ENCODE measurements at places on chromosomes 13 and 19.

DNA sequence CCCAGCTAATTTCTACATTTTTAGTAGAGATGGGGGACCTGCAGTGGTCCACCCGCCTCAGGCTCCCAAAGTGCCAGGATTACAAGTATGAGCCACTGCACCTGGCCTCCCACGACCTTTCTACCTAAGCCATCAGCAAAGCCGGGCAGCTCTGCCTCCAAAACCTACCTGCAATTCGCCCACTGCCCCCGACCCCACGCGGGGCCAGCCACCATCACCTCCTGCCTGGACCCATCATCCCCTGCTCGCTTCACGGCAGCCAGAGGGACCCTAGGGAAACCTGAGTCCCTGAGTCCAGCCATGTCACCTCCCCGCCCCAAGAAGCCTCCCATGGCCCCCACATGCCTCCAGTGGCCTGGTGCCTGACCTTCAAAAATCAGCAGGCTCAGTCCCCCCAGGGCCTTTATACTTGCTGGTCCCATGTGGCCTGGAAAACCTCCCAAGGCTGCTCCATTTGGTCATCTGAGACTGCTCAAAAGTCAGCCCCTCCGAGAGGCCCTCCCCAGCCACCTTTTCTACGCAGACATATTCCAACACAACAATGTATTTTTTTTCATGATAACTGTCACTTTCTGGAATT lies 12.1 kb downstream of the ERCC2 start:
- DNase-seq, result no peak

DNA sequence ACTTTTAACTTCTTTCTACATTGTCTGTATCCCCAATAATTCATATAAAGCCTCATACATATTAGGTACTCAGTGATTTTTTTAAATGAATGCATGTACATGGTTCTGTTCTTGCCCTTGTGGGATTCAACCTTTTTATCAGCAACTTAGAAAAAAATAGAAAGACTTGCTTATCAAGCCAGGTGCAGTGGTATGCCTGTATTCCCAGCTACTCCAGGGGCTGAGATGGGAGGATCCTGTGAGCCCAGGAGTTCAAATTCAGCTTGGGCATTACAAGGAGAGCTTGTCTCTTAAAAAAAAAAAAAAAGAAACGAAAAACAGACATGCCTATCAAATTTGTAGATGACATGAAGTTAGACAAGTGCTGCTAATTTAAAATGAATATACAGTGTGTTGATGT lies 54.2 kb upstream of the MYCBP2 start:
- no peak for DNase-seq

DNA sequence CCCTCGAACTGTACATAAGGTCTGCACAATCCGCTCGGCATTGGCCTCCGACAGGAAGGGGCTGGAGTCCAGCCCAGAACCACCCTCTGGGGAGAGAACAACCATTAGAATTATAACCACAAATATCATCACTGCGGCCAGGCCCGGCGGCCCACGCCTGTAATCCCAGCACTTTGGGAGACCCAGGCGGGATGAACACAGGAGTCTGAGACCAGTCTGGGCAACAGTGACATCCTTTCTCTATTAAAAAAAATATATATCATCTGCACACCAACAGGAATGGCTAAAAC lies 11.4 kb downstream of the COQ8B start:
- no peak for DNase-seq

DNA sequence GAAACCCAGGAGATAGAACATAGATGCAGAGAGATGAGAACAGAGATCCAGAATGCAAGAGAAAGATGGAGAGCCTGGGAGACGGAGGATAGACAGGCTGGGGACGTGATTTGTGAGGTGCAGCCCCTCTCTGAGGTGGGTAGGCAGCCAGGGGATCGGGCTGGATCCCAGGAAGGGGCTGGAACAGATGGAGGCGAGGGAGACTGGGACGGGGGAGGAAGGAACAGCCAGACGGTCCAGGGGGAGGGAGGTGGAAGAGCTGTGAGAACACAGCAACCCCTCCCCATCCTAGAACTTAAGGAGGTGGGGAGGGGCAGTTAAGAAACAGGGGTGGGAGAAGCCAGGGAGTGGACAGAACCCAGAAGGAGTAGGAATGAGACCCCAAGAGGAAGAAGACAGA lies 3.1 kb downstream of the SLC17A7 start:
- DNase-seq, result no peak

DNA sequence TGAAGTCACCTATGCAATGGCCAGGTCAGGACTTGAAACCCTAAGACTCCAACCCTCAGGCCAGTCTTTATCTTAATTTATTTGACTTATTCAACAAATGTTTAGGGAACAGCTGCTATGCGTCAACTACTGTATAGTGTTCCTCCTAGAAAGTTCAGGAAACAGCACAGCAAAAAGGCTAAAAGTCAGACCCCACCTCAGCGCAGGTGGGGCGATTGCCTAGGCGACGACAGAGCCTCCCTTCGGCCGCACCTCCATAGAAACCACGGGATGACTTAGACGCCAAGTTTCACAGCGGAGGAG lies 502 bp downstream of the VRK3 start:
- no peak for DNase-seq

DNA sequence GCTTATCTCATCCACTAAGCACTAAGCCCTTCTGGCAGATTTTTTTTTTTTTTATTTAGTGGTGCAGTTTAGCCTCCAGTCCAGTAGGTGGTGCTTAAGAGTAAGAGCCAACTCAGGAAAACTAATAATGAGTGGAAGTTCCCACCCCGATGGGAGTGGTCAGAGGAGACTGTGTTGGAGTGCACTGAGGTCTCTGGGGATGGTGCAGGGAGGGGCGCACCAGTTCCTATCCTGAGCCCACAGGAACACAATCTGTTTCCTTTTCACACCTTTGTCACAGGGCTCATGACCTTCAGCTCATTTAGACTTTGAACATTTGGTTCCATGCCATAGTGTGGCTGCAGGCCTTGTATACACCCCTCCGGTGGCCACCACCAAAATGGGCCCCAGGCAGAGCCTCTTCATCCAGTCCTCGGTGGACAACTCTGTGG lies 367.4 kb downstream of the SPRY2 start:
- no peak for DNase-seq

GRCh38 chr13:112737294-112737693 lies 47.5 kb downstream of the ATP11A start:
- no peak for DNase-seq

GRCh38 chr13:66329988-66330451 lies 900.1 kb downstream of the PCDH9 start:
- no peak for DNase-seq

GRCh38 chr13:113647351-113648215 lies 10.4 kb downstream of the ATP4B start:
- no peak for DNase-seq

- no peak for DNase-seq
These were observed 1038.1 kb upstream of the PRR20A start for GRCh38 chr13:56102641-56103040.

- no peak for DNase-seq
These were observed 1.6 kb downstream of the URI1 start for GRCh38 chr19:29943615-29944014.

DNA sequence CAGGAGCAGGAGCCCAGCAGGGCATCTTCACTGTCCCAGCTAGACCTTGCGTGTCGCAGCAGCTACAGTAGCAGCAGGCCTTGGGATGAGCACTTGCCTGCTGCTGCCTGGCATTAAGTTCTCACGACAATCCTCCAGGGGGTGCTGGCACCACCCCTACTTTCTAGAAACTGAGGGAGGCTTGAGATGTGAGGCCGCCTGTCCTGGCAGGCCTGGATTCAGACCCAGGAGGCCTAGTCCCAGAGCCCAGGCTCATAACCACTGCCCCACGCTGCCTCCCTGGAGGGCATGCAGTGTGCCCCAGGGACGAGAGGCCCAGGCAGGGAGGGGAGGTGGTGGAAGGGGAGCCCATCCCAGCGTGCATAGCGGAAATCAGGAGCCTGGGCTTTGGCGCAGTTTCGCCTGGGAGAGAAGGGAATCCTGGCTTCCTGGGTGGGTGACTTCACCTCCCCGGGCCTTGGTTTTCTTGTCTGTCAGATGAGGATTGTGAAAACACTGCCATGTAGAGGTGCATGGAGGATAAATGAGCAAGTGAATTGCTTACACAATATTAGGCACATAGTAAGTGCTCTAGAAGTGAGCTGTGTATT lies 26.1 kb downstream of the PPP5C start:
- no peak for DNase-seq

DNA sequence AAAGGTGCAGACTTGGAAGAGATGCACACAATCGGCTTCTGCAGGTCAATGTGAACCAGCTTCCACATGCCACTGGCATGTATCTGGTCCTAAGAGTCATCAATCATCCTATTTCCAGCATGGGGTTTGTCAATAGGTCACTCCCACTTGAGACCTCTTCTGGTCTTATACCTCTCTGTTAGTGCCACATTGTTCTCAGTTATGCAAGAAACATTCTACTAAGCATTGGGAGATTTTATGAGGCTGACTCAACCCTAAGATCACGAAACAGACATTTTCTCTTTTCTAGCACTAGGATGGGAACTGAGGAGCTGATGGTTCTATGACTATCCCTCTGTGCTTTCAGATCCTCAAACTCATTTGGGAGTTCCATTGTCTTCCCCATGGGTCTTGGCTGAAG lies 581.5 kb upstream of the KLF12 start:
- DNase-seq, result no peak

DNA sequence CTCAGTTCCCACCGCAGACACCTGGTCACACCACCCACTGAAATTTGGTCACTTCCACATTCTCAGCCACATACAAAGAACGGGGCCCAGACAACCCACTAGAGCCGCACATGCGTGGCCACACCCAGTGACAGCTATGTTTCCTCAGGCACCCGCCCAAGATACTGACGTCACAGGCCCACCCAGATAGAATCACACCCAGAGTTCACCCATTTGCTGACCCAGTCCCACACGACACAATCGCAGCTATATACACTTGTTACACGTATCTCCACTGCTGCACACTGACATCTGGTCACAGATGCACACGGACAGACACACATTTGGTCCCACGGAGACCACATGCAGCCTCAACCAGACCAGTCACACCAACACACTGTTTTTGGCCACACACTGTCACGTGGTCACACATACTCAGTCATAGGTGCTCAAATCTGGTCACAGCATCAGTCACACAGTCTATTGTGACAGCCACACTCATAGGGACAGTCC lies 2.9 kb downstream of the NUMBL start:
- DNase-seq, result no peak

- no peak for DNase-seq
These were observed 1.1 kb downstream of the ZNF550 start for GRCh38 chr19:57558525-57558924.

DNA sequence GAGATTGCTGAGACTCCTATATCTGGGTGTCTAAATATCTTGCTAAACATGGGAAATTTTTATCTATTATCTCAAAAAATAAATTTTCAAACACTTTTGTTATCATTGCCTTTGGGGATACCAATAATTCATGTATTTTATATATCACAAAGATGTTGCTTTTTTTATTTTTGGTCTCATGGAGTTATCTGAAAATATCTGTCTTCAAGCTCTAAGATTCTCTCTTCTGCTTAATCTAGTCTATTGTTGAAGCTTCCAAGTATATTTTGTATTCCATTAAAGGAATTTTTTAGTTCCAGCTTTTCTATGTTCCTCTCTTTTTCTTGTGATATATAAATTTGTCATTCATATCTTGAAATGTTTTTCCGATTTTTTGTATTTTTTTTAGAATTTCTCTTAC lies 812.0 kb downstream of the DACH1 start:
- DNase-seq, result no peak

DNA sequence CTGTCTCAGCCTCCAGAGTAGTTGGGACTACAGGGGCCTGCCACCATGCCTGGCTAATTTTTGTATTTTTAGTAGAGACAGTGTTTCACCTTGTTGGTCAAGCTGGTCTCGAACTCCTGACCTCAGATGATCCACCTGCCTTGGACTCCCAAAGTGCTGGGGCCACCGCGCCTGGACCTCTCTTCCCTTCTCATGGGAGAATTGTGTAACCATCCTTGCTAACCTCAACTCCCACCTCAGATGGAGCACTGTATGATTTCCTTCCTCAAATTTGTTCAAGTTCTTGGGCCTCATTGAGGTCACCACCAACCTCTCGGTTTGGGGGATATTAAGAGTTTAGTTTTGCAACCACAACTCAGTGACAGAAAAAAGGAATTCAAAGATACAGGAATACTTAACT lies 10.7 kb downstream of the LILRA5 start:
- DNase-seq, result no peak

DNA sequence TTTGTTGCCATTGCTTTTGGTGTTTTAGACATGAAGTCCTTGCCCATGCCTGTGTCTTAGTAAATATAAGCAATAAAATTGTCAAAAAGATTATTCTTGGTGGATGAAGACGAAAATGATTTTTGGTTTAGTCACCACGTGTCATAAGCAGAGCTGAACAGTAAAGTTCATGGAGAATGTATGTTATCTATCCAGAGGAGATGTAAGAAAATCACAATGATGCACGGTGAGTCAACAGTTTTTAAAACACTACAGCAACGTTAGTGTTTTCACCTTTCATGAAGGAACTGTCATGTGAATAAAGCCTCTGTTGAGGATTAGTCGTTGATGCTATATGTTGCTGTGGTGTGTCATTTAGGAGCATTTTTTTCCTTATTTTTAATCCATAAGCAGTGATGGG lies 137.6 kb downstream of the GPC6 start:
- DNase-seq, result no peak

DNA sequence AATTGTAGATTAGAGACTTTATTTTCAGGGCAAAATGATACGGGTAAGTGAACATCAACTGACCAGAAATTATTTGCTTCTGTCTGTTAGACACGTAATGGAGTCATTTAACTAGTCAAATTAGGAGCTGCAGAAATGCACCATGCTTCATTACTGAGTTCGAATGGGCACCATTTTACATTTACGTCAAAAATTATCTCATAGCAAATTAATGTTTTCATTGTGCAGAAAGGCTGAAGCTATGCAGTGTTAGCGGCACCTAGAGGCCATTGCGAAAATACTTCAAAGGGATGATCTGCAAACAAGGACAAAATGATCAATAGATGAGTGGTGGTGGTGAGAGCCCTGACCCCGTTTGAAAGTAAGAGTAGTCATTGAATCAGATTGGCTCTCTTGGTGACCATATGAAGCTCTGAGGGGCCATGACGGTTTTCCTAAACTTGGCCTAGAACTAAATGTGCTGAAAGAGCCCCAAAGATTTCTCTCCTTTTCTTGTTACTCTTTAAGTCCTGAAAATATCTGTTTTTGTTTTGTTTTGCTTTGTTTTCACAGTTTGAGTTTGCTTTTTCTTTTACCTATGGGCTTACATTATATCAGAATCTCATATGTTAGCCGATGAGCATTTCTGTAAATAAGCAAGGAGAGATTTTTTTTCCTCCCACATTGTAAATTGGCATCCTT lies 277.9 kb downstream of the ZNF536 start:
- no peak for DNase-seq

GRCh38 chr13:94329277-94329676 lies 150.2 kb downstream of the DCT start:
- no peak for DNase-seq
